ENCODE measurements at places on chromosomes 5 and 9. TPM values are rescaled to one million over a fixed set of nuclear protein-coding genes. Genes with fewer than 3 reads are reported as not detected.

CCDC192 gene
- not detected for total RNA-seq

PNPLA7 gene
- total RNA-seq: 2.7 TPM

SPAG8 gene
- total RNA-seq: 2.2 TPM

SLC23A1 gene
- total RNA-seq: not detected

MEIKIN gene
- not detected for total RNA-seq

COL15A1 gene
- total RNA-seq: 8.0 TPM

DAPK1 gene
- 42.7 TPM for total RNA-seq

UBQLN1 gene
- total RNA-seq: 117 TPM

PLAC8L1 gene
- total RNA-seq: not detected

PTGS1 gene
- total RNA-seq: 3.2 TPM

TEX48 gene
- total RNA-seq: not detected

PGM5 gene
- total RNA-seq: 0.36 TPM

IL3 gene
- not detected for total RNA-seq

CATSPER3 gene
- total RNA-seq: 0.36 TPM

GLRA1 gene
- total RNA-seq: not detected

IL13 gene
- not detected for total RNA-seq

DNA sequence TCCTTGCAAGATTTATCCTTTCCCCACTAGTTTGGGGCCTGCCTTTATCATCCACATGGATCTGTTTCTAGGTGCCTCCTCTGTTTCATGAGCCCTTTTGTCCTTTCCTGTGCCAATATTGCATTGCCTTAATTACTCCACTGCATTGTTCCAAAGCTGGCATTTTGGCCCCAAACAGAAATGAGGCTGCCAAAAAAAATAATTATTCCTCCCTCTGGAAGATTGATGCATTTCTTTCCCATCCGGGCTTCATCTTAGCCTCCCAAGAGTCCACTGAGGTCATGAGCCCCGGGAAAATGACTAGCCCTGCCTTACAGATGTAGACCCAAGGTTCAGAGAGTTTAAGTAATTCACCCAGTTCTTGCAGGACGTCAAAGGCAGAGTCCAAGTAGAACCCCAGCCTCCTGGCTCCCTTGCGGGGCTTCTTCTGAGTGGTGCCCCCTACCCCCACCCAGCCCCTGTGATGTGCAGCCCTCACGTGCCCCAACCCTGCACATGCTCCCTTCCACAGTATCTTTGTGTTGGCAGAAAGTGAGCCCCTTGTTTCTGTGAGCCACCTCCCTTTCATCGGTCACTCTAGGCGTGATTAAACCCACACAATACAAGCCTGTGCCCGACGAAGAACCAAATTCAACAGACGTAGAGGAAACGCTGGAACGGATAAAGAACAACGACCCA lies 62.1 kb downstream of the TMOD1 start:
- DNase-seq: no peak

GRCh38 chr5:178336889-178337288 lies 104.3 kb upstream of the PHYKPL start:
- no peak for DNase-seq

GRCh38 chr9:76594764-76595424 lies 135.9 kb downstream of the GCNT1 start:
- no peak for DNase-seq

DNA sequence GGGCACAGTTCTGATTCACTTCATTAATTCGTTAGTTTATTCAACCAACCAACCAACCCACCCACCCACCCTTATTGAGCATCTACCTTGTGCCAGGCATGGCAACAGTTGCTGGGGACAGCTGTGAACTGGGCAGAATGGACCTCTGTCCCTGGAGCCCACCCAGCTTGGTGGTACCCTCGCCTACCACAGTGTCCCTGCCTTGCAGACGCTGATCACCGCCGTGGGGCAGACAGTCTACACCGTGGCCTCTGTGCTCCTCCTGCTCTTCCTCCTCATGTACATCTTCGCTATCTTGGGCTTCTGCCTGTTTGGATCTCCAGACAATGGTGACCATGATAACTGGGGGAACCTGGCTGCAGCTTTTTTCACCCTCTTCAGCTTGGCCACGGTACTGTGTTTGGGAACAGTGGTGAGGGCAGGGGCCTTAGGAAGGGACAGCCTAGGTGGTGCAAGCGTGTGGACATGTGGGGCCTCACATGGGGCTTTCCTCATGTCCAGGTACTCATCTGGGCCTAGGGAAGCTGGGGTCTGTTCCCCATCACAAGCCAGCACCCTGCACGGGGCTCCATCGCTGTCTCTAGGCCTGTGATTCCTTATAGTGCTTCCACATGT lies 26.2 kb downstream of the PITX1 start:
- no peak for DNase-seq

GRCh38 chr9:85534340-85534739 lies 207.4 kb downstream of the AGTPBP1 start:
- no peak for DNase-seq

DNA sequence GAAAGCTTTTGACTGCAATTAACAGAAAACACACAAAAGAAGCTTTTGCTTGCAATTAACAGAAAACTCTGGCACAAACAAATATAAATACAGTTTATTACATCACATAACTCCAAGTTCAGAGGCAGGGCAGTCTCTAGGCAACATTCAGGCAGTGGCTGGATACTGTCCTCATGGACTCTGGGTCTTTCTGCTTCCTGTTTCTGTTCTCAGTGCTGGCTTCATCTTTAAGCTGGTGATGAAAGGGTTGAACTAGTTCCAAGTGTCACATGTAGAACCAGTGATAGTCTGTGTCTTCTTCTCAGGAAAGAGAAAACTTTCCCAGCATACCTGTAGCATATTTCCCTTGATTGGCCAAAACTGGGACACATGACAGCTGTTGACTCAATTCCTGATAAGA lies 222.6 kb upstream of the GLRA1 start:
- DNase-seq: no peak

DNA sequence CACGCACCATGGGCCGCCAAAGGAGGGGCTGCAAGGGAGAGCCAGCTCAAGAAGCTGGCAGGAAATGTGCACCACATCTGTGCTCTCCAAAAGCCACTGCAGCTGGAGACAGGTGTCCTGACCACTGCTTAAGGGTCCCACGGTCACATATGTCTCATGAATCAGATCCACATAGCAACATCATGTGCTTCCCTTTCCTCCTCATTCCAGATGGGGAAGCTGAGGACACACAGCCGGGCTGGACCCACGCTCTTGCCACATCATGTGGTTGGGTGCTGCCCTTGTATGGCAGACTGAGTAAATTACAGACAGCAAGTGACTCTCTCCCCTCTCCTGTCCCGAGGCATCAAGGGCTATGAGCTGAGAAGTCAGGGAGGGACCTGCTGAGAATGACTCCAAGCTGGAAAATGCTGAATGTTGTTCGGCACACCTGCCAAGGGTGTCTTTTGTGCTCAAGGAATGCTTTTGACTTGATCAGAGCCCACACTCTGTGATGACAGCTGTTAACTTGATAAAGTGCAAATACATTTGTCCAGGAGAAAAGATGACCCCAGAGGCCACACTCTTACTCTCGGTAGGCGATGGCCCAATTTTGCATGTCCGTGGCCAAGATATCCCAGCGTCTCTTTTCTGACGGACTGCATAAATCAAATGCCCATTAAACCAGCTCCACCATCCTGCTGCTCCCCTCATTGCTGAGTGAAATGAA lies 58.2 kb downstream of the NSUN2 start:
- DNase-seq: peak; percentile 38

DNA sequence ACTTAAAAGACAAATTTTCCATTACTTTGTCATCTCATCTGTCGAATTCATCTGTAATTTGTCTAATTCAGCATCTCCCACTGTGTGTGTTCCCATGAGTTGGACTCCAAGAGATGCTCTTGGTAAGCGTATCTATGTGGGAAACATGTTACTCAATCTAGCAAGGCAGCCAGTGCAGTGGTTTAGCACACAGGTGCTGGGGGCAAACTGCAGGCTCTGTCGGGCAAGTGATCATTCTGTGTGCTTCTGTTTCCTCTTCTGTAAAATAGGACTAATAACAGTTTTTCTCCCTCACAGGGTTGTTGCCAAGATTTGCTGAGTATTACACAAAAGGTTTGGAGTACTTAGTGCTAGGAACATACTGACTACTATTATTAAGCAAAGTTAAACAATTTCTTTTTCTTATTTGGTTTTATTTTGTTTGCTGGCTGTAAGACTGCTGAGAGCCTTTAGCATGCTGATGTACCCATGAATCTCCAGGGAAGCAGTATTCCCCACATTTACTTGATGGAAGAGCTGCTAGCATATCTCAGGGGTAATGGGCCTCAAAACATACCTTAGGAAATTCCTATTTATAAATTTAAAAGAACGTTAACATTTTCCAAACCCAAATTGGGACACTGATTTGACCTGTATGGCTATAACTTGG lies 709 bp upstream of the GAPT start:
- DNase-seq: no peak

DNA sequence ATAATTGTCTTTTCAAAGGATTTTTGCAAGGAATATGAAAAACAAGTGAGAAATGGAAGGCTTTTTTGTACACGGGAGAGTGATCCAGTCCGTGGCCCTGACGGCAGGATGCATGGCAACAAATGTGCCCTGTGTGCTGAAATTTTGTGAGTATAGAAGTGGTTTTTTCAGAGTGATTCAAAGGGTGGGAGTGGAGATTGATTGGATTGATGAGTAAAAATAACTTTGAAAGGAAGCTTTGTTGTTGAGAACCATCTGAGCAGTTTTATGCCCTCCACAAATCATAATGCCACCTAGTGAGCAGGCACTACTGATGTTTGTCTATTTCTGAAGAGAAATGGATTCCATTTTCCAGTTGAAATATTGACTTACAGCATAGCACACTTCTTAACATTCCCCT lies 30.6 kb downstream of the SPINK5 start:
- DNase-seq: no peak

GRCh38 chr9:5715548-5716127 lies 86.7 kb downstream of the RIC1 start:
- DNase-seq: no peak

DNA sequence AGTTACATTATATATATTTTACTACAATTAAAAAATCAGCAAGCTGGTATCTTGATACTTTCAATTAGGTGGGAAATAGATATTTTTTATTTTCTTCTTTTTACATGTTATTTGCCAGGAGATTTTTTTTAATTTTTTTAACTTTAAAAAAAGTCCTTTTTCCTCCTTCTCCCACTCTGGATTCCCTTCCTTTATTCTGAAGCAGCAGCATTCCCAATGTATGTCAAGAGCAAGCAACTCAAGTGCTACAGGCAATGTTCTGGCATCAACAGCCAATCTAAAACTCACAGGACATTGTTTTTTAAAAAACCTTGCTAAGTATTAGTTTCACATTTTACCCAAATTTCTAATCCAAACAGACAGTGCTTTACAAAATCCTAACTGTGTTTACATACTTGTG lies 41.4 kb downstream of the GOLPH3 start:
- no peak for DNase-seq

GRCh38 chr5:167912941-167913665 lies 378.3 kb upstream of the WWC1 start:
- no peak for DNase-seq

GRCh38 chr9:122897969-122898368 lies 7.2 kb downstream of the RC3H2 start:
- DNase-seq: peak; percentile 82

- no peak for DNase-seq
Observed at GRCh38 chr5:2203774-2204173, 321.0 kb upstream of the IRX4 start.

GRCh38 chr9:107404161-107404560 lies 85.4 kb downstream of the KLF4 start:
- DNase-seq: peak; percentile 27

Data from osteoblast (primary cell).